Type B pancreatic cell (in vitro differentiated cells): ENCODE measurements at places on chromosomes 3 and 15. TPM values are rescaled to one million over a fixed set of nuclear protein-coding genes. Genes with fewer than 3 reads are reported as not detected.

DNA sequence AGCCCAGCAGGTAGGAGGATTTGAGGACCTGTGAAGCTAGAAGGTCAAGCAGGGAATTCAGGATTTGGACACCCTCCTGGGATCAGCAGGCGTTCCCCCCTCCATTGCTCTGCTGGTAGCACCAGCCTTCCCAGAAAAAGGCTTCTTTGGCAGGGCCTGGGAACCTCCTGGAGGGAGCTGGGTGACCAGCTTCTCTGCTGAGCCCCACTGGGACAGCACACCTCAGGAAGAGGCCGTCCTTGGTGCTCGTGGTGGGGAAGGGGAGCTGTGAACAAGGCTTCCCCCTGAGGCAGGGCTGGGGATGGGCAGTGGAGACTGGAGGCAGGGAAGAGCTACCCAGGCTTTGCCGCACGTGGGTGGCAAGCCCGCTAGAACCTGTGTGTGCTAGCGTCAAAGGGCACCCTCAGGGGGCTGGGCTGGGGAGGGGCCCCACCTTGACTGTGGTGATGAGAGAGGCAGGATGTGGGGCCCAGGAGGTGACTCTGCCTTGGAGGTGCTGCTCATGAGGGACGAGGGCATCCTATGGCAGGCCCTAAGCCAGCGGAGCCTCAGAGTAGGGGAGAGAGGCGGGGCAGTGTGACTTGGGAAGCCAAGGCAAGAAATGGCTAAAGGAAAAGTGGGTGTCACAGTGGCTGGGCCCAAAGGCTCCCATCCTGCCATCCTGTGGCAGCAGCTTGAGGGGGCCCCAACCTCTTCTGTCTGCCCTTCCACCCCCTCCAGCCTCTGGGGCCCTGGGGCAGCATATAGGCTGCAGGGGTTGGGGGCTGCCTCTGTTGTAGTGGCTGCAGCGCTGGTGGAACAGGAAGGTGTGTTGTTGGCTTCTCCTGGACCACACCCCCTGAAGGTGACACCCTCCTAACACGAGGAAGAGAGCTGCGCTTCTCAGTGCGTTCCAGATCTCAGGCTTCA, 20.7 kb downstream of the KLF13 start:
- H3K4me3 ChIP-seq: no peak overlapping the region
- no peaks in the 10 kb centered on the region for H3K36me3 ChIP-seq
- no peaks in the 10 kb centered on the region for H3K27me3 ChIP-seq
- no peak overlapping the region for H3K27ac ChIP-seq
- DNase-seq: no peak

GRCh38 chr15:89129123-89129815, 41.0 kb downstream of the ABHD2 start:
- no peak for DNase-seq
- H3K36me3 ChIP-seq: peaks cover 15% of the 10 kb centered on the region
- H3K27me3 ChIP-seq: no peaks in the 10 kb centered on the region

DNA sequence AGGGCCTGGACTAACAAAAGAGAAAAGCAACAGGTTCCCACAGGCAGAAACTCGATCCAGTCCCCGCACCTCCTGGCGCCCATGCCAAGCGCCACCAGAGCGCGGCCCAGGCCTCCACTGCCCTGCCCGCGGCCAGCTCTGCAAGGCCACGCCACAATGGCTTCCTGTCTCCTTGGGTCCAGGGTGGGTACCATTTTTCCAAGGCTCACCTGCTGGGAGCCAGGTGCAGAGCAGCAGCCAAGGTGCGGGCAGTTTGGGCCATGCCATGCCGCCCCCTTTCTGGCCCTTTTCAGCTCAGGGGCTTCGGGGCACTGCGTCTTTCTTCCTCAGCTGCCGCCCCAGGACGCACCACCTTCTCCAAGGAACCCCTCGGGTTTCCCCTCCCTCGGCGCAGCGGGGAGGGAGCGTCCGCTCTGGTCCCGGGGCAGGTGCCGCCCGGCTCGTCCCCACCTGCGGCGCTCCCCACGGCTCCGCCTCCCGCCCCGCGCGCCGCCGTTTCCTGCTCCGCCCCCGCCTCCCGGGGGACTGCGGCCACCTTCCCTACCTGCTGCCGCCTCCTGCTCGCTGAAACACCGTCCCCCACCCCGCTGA, at the start of gene ILDR1:
ILDR1 (minus strand) TSS at position 437 of the 591 bp plus-strand sequence; CDS start at position 267, 170 bp downstream.
- H3K4me1 ChIP-seq: no peaks in the 10 kb centered on the region
- peak within 1 kb of the TSS; percentile 91 for H3K4me3 ChIP-seq
- H3K27ac ChIP-seq: peak within 1 kb of the TSS; percentile 27
- no peaks in the 10 kb centered on the region for H3K36me3 ChIP-seq

Gene HACD3
- total RNA-seq: 91.5 and 123 TPM in 2 replicates

DNA sequence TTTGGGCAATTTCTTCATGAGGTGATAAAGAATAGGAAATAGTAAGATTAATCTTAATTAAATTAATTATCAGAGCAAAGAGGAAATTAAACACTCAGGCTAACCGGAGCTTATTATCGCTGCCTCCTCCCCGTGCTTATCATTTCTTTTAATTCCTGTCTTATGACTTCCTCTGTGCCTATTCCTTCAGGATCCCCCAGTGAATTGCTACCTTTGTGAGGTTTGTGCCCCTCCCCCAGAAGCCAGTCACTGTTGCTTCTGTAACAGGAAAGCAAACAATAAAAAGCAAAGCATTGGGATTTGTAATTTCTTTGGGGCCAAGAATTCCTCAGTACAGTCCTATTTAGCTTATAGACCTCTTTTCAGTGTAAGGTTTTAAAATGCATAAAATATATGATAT, 164.5 kb downstream of the CADPS start:
- no peak overlapping the region for H3K4me3 ChIP-seq
- H3K36me3 ChIP-seq: no peaks in the 10 kb centered on the region
